ENCODE measurements at places on chromosomes 4 and X.

GRCh38 chrX:70553516-70553915 is 108.9 kb downstream of the DLG3 start:
- no peak for DNase-seq

DNA sequence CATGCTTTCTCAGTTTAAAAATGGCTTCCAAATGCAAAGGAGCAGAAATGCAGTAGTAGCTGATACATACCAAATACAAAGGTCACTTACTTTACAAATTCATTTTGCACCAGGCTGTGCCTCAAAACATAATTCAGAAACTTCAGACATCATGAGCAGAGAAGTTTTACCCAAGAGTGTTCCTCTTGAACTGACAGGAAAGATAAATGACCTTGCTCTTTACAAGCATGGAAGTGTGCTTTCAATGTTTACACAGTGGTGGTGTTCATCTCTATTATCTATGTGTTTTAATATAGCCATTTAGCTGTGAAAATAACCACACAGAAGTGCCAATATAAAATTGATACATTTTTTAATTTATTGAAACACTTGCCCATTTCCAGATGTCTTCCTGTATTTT is 383.4 kb downstream of the ANKRD50 start:
- DNase-seq: no peak

DNA sequence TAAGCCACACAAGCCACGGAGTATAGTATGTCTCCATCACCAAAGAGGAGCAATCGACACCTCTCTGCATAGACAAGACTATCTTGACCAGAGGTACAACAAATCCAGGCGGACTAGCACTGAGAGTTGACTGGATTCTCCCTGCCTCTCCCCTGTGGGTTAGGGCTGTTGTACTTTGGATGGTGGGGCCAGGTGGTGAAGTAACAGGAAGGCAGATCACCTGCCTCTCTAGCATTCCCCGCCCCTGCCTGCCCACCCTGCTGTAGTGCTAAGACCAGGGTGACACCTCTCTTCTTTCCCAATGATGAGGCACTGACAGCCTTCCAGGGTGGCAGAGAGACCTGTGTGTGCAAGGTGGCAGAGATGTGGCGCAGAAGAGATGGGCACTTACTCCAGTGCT is 47.5 kb upstream of the TRIM2 start:
- DNase-seq: no peak

- DNase-seq: no peak
Measured at GRCh38 chr4:176755613-176756012, 37.1 kb downstream of the VEGFC start.

- DNase-seq: no peak
Measured at GRCh38 chr4:53364624-53365023, 1.2 kb downstream of the SCFD2 start.

DNA sequence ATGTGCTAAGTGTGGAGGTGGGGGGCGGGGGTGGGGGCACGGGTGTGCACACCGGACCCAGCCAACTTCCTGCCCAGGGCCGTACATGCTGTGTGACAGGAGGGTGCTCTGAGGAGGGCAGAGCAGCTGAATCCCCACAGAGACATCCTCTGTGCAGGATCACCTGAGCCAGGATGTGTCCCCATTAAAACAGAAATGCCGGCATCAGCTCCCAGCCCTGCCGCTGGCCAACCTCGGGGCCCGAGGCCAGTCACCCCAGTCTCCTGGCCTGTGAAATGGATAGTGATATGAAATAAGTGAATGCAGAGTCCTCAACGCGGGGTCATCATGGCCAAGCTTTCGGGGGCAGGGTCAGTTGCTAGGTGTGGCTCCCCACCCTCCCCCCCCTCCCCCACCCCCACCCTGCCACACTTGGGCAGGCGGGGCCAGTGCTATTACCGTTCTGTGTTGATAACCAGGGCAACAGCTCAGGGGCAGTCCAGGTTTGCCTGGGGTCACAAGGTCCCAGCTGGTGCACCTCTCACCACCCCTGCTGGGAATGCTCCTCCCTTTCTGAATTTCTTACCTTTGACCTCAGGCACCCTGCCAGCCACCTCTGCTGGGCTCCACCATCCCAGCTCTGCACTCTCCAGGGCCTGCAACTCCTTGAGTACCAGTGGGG is 227.2 kb upstream of the PSAPL1 start:
- DNase-seq: no peak

- no peak for DNase-seq
Measured at GRCh38 chrX:40146262-40147125, 48.7 kb upstream of the BCOR start.

GRCh38 chrX:68387776-68388175 is 45.5 kb downstream of the OPHN1 start:
- DNase-seq: no peak

DNA sequence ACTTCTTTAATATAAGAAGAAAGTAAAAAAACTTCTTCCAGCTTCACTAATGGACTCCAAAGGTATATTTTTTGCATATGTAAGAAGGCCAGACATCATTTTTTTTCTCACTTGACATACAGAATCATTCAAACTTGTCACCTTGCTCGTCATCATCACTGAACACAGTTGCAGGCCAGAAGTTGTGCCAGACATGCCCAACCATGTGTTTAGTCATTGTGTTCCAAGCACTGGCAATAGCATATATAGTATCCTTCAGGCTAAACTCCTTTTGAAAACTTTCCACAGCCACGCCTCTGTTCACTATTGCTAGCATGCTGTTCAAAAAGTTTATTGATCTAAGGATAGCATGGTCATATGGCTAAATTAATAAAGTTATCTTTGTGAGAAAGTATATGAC is 83.3 kb downstream of the CHIC2 start:
- DNase-seq: no peak

DNA sequence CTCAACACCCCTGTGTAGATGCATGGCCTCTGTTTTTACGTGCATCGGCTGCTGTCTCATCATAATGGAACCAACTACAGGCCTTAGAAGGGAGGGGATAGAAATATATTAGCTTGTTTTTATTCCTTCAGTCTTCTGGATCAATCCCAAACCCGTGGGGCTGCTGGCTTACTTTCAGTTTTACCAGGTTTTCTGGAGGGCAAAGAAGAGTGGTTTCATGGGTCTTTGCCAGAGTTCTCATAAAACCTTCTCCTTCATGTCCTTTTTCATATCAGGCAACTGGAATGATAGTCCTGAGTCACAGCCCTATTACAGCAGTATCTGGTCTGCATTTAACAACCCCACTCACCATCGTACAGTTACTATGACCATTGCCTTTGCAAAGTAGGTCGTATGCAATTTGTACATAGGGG is 34.6 kb downstream of the PPP2R2C start:
- no peak for DNase-seq

- no peak for DNase-seq
Measured at GRCh38 chrX:13898083-13898482, 81.2 kb upstream of the GPM6B start.

GRCh38 chr4:6943012-6943884 is 33.6 kb downstream of the TBC1D14 start:
- no peak for DNase-seq

DNA sequence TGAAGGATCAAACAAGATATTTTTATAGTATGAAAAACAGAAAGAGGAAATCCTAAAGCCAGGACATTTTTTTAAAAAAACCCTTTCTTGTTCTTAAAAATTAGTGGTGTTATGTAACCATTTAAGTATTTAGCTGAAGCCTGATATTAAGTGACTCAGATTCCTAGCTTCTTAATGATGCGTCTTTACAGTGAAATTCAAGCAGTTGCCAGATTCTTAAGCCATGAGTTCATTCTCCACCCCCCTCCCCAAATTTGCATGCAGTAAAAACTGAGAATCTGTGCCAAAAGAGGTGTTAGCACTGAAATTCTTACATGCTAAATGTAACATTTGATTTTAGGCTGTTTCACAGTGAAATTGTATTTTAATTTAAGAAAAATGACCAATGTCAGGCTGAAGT is 180.8 kb downstream of the RAPGEF2 start:
- no peak for DNase-seq

DNA sequence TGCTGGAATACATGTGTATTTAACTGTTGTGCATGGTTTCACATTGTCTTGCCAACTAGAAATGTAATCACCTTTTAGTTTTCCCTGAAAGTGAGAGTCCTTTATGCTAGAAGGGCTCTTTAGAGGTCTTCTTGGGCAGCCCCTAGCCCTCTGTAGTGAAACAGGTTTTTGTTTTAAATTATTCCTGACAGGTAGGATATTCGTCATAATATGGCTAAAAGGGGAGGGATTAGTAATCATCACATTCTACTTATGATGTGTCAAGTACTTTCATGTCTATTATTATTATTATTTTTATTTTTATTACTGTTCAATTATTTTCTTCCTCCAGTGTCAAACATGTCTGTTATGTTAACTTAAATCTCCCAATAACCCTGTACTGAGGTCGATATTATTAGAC is 35.5 kb downstream of the MSN start:
- DNase-seq: no peak

DNA sequence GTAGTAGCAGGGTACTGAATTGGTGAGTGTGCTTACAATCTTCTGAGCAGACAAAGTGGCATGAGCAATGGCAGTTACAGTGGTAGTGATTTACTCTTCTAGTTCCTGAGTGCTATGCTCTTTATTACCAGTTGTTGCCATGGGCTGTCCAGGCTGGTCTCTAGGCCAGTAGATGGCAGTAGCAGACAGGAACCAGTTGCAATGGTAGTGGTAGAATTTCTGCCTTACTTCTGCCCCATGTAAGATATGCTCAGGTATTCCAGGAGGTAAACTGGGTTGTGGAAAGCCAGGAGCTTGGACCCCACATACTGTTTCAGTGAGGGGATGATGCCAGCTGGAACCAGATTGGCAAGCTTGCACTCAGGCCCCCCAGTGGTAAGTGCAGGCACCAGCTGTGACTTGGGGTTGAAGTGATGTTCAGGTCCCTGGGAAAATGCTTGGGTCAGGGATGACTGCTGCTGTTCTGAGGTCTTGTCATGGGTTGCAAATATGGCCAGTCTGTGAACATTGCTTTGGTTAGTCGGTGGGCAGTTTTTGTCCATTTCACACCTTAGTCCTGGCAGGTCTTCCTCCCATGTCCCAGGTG is 63.0 kb upstream of the ZXDB start:
- DNase-seq: no peak

GRCh38 chr4:86821151-86821550 is 28.0 kb downstream of the SLC10A6 start:
- no peak for DNase-seq

- DNase-seq: no peak
Measured at GRCh38 chr4:121786221-121786620, 14.9 kb upstream of the EXOSC9 start.

- no peak for DNase-seq
Measured at GRCh38 chr4:60039908-60040307, 1160.2 kb upstream of the ADGRL3 start.

DNA sequence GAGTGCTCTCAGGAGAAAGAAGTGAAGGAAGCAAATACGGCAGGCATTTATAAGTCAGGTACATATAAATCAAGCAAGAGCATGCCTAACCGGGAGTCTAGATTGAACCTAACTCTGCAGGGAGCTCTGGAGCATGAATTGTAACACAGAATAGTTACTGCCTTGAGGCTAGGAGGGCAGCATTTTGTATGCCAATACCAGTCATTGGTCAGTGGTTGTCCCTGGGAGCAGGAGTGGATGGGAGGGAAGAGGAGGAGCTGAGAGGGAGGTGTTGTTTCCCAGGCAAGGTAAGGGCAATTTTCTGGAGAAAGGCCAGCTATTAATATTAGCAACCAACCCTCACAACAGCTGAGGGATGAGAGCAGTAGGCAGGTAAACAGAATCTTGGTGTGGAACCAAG is 224.7 kb upstream of the DCAF8L1 start:
- no peak for DNase-seq
